Fibroblast of lung (primary cell): ENCODE measurements at places on chromosomes 1 and 21. TPM values are rescaled to one million over a fixed set of nuclear protein-coding genes. Genes with fewer than 3 reads are reported as not detected.

SLC50A1 gene
- total RNA-seq = 35.4 and 61.1 TPM in 2 replicates

KLF17 gene
- total RNA-seq = under 0.01 and 0.50 TPM in 2 replicates

LRRN2 gene
- 0.26 TPM in 1 of 2 replicates, not detected in the other for total RNA-seq

KCNT2 gene
- 6.4 and 8.1 TPM in 2 replicates for total RNA-seq

NBPF8 gene
- 14.1 and 18.8 TPM in 2 replicates for total RNA-seq

CR1L gene
- total RNA-seq = under 0.01 TPM in 1 of 2 replicates, not detected in the other

NUAK2 gene
- total RNA-seq = 1.0 and 1.7 TPM in 2 replicates

KCNE2 gene
- total RNA-seq = 0.17 TPM in 1 of 2 replicates, not detected in the other

PLPPR4 gene
- total RNA-seq = 1.3 and 7.1 TPM in 2 replicates

FCGR2B gene
- not detected in 2 replicates for total RNA-seq

PKN2 gene
- 22.6 and 28.7 TPM in 2 replicates for total RNA-seq

SHISA4 gene
- 15.4 and 27.1 TPM in 2 replicates for total RNA-seq

SPRR2B gene
- not detected in 2 replicates for total RNA-seq

TNFRSF8 gene
- total RNA-seq = 0.26 TPM in 1 of 2 replicates, not detected in the other

HORMAD1 gene
- total RNA-seq = under 0.01 TPM in 1 of 2 replicates, not detected in the other

IL10 gene
- not detected in 2 replicates for total RNA-seq

INSRR gene
- not detected in 2 replicates for total RNA-seq
